Brain microvascular endothelial cell (primary cell): ENCODE measurements at places on chromosomes 1 and 21.
A peak's percentile ranks its signal among the peaks of the same experiment; 100 is the strongest.

- no peak for DNase-seq
Observed at GRCh38 chr1:246595146-246595545, 28.9 kb downstream of the CNST start.

GRCh38 chr1:93679546-93679945, 2.1 kb downstream of the BCAR3 start:
- no peak for DNase-seq

DNA sequence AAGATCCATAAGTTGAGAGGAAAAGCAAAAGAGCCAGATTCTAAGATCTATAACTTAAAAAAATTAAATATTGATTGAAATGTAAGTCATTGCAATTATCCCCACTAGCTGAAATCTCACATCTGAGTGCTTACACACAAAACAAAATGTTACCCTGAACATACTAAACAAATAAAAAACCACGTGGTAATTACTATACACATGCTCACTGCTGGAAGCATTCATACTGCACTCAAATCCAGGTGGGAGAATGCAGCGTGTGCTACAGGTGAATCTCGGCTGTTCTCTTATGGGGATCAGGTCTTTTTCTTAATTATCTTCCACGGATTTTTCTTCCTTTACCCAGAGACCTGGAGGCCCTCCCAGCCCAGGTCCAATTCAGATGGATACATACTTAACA, 74.3 kb downstream of the SDC3 start:
- no peak for DNase-seq

- DNase-seq: no peak
Observed at GRCh38 chr1:109763646-109764415, at the start of gene EPS8L3. TSS of gene EPS8L3 (minus strand) at chr1:109763923. CDS start at chr1:109761749, 2,174 bp downstream.

- DNase-seq: no peak
Observed at GRCh38 chr1:233897325-233898162, 6.9 kb upstream of the SLC35F3 start.

DNA sequence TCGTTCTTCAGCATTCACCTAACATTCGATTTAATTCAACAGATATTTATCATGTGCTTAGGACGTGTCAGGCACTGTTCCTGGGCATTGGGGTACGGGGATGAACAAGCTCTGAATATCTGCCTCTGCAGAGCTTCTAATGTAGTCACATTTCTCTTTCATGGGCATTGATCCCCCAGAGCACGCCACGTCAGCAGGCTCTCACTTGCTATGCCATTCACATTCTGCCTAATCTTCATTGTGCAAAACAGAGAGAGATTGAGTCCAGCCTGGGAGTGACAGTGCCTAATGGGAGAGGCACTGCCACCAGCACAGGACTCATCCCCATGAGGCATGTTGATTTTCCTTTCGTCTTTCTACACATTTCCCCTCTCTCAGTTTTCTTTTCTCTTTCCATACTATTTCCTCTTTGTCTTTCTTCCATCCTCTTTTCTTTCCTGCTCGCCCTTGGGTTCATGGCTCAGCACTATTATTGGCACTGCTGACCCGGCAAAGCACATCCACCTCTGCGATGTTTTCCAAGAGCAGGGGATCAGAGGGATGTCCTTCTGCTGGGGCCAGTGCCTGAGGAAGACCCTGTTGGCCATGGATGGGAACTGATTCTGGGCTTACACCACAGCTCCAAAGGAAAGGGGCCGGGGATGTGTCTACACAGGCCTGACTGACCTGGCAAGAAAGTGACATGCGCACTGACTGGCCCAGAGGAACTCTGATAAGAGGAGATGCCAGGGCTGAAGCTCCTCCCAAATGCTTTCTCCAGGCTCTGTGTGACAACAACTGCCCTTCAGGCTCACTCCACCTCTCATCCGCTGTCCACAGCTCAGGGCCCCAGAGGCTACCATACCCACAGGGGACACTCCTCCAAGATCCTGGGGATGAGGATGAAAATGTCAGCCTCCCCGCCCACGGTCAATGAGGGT, 195.9 kb downstream of the TOMM20 start:
- no peak for DNase-seq

DNA sequence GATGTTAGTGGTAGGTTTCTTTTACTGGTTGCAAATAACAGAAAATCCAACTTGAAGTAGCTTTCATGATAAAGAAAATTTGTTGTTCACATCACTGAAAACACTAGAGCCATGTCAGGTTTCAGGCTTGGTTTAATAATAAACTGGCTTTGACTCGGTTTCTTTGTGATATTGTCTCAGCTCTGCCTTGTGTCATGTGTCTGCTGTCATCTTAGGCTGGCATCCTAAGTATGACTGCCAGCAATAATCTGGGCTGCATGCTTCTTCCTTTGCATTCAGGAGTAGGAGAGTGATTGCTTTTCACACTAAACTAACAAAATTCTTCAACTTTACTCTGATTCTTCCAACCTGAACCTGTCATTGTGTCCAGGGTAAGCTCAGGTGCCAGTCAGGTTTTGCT, 474.0 kb upstream of the B3GALT2 start:
- no peak for DNase-seq

DNA sequence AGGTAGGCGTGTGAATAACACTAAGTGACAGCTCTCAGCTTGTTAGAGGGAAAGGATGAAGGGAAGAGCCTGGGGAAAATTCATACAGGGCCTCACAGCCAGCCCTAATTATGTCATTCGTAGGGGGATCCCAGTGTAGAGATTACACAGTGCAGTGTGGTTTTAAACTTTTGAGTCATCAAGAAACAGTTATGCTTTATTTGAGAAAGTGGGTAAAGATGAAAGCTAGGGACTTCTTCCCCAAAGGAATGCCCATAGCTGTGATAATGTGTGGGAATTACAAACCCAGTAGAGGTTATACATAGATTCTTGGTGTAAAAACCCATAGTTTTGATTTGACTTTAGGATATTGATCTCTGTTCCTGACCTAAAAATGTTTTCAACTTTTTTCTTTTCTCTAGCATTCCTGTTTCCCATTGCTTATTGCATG, 1.9 kb downstream of the TTF2 start:
- peak; percentile 83 for DNase-seq

GRCh38 chr1:12696658-12697057, 19.3 kb upstream of the AADACL3 start:
- DNase-seq: no peak

GRCh38 chr1:69315823-69316222, 251.9 kb upstream of the LRRC7 start:
- no peak for DNase-seq

DNA sequence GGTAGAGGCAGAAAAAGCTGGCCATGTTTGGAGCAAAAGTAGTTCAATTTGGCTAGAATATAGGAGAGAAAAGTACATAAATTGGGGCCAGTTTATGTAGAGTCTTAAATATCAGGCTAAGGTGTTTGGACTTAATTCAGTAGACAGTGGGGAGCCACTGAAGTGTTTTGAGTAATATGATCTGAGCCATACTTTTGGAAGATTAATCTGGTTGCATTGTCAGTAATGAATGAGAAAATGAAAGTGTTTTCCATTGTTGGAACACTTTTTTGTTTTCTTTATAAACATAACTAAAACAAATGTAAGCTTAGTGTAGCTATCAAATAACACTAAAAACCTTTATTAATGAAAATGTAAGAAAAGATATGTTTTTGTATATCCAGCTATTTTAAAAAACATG, 42.1 kb downstream of the POU2F1 start:
- no peak for DNase-seq

DNA sequence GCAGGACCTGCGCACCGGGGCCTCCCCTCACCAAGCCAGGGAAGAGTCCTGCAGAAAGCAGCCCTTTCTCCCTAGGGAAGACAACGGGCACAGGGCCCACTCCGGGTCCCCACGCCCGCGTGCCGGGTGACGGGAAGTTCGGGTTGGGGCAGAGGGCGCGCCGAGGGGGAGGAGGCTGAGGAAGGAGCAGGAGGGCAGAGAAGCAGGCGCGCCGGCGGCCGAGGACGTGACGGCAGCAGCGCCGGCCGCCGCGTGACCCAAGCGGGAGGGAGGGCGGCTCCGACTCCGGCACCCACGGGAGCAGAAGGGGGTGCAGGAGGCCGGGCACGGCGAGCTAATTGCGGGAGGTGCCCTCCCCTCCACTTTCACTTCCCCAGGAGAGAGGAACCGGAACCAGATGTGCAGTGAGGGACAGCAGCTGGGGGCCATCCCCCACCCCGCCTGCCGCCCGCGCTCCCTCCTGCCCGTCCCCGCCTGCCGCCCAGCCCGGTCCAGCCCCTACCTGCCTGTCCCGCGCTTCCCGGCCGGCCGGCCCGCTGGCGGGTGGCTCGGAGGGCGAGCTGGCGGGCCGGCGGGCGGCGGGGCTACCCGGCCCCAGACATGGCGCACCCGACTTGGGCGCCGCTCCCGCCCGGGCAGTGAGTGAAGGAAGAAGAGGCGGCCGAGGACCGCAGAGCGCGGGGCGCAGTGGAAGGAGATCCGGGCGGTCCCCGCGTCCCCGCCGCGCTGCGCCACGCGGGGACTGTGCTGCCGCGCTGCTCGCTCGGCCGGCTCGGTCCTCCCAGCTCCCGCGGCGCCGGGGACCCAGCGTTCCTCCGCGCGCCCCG, 510 bp downstream of the DENND4B start:
- no peak for DNase-seq

GRCh38 chr1:167587872-167588271, 34.3 kb upstream of the CREG1 start:
- no peak for DNase-seq

DNA sequence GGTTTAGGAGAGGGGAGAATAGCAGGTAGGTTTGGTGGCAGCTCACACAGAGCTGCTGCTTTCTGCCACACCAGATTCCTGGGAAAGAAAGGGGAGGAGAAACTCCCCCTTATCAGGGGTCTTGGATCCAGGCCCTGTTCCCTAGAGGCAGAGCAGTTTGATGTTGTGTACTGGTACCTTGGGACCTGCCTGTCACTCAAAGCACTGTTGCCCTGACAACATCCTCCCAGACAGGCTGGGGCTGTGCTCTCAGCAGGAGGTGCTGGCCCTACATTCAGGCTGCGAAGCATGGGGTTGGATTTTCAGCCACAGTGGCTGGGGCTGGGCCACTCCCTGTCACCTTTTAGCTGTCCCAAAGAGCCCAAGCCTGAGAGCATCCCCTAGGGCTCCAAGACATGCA, 188.0 kb downstream of the GRIK3 start:
- DNase-seq: no peak

GRCh38 chr1:25167269-25168192, 64.8 kb downstream of the SYF2 start:
- no peak for DNase-seq

DNA sequence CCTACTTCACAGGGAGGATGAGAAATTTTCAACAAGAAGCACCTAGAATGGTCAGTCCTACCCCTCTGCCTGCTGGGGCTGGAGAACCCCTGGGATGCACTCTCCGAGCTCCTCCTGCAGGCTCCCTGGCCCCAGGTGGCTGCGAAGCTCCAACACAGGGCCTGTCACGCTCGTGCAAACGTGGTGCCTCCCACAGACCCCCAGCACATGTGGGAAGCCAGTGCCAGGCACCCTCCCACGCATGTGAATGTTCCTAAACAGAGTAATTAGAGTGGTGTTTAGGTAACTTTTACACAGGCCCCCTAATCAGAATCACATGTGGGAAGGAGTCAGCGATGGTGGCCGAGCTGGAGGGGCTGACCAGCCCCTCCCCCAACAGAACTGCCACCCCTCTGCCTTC, 28.4 kb downstream of the GLIS1 start:
- DNase-seq: no peak

- no peak for DNase-seq
Observed at GRCh38 chr1:57916041-57916440, 492.2 kb upstream of the DAB1 start.

- DNase-seq: no peak
Observed at GRCh38 chr1:70117046-70117445, 88.3 kb downstream of the LRRC40 start.

GRCh38 chr1:45172764-45173163, 33.6 kb downstream of the ZSWIM5 start:
- no peak for DNase-seq

GRCh38 chr1:29196863-29197589, 15.3 kb upstream of the SRSF4 start:
- DNase-seq: peak; percentile 89

DNA sequence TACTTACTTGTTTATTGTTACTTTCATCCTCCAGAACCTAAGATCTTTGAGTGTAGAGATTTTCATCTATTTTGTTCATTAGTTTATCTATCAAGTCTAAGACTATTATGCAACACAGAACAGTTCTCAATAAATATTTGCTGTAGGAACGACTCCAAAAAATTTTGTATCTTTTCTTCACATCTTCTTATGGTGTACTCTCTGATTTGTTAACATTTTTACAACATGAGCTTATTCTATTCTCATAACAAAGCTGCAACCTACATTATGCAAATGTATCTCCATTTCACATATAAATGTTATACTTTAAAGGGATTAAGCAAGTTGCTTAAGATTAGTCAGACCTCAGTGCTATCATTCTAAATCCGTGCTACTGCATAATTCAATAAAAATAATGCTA, 514.2 kb upstream of the ZP4 start:
- DNase-seq: no peak

DNA sequence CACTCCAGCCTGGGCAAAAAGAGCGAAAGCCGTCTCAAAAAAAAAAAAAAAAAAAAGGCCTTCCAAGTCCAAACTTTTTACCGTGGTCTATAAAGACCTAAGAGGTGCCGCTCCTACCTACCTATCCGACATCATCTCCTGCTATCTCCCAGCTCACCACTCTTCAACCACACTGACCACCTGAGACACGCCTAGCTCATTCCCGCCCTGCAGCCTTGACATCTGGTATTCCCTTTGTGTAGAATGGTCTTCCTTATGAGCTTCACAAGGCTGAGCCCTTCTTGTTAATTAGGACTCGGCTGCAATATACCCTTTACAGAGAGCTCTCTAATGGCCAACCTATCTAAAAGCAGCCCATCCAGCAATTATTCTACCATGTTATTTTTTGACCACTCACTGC, 680 bp downstream of the MAGOH start:
- no peak for DNase-seq

DNA sequence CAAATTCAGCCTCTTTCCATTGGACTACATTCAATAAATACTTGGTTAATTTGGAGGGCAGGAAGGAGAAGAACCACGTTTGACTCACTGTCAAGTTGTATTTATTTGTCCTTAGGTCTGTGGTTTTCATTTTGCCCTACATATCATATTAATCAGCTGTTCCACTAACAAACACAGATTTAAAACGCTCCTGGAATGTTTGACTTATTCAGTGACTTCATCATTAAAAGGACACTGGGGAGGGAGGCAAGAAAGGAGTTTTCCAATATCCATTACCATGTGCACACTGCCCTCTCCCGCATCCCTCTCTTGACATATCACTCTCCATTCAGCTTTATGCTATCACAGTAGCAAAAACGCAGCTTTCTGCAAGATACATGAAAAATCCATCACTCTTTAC, 98.2 kb upstream of the C1orf87 start:
- DNase-seq: peak; percentile 63

DNA sequence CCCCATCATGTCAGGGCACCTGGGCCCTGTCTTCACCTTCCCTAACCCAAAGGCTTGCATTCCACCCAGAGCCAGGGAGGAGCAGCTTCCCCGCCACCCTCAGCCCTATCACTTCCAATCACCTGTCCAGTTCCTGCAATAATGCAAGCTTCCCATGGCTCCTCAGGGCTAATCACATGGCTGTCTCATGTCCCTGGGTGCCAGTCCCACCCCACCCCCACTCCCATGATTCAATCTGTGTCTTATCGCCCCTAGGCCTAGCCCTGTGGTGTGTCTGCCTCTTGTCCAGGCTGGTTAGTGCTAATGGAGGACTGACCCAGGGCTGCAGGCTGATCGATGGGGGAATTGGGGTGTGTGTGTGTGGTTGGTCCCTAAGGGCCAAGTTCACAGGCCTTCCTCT, 11.0 kb upstream of the PEAR1 start:
- no peak for DNase-seq
